ENCODE measurements at places on chromosomes 12 and 14. TPM values are rescaled to one million over a fixed set of nuclear protein-coding genes. Genes with fewer than 3 reads are reported as not detected.

Gene CCDC196
- 0.72 TPM for polyA plus RNA-seq

Gene GRIP1
- 6.7 TPM for polyA plus RNA-seq

Gene SMARCC2
- polyA plus RNA-seq = 70.7 TPM

Gene CFAP54
- polyA plus RNA-seq = 0.46 TPM

Gene KRT5
- 1.8 TPM for polyA plus RNA-seq

Gene RERG
- polyA plus RNA-seq = 6.8 TPM

Gene IGFBP6
- 19.7 TPM for polyA plus RNA-seq

Gene BCL2L14
- polyA plus RNA-seq = 40.4 TPM

Gene CISTR
- not detected for polyA plus RNA-seq

Gene KIF21A
- polyA plus RNA-seq = 35.5 TPM

Gene C12orf56
- 0.22 TPM for polyA plus RNA-seq

GRCh38 chr14:59483363-59483762 is 845 bp downstream of the L3HYPDH start:
- no peak for DNase-seq

GRCh38 chr14:99075771-99076375 is 196.1 kb downstream of the BCL11B start:
- DNase-seq = no peak

- DNase-seq = no peak
Measured at GRCh38 chr14:63200767-63201166, 3.5 kb upstream of the RHOJ start.

DNA sequence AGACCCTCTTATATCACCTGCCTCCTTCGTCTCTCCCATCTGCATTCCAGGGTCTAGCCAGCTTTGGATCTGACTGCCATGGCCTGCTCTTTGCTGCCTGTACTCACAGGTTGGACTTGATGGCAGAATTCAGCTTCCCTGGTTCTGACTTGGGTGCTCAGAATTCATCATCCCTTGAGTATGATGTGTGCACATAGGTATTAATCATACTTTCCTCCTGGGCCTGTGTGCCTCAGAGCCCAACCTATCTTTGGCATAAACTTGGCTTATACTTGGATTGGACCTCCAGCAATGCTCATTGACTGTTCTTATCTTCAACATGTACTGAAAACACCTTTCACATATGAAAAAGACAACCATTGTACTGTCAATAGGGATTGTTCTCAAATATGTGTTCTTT is 70.7 kb upstream of the LMNTD1 start:
- no peak for DNase-seq

DNA sequence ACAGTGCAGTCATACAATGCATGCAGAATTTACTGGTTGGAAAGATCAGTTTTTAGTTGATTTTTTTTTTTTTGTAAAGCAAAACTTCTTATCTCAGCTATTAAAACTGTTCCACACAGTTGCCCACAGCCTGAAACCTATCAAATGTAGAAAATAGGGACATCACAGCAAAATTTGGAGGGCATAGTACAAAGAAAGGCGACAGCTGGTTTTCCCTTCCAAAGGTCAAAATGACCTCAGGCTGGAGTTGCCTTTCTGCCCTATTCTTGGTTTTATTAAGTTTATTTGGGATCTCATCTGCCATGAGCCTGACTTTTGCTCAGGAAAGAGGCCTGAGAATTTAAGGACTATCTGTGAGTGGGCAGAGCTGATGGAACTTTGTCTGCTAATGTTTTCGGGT is 28.5 kb downstream of the NOPCHAP1 start:
- no peak for DNase-seq

GRCh38 chr12:56220611-56221231 is 1.0 kb downstream of the RNF41 start:
- DNase-seq = no peak

GRCh38 chr12:72753571-72753970 is 481.4 kb downstream of the TRHDE start:
- DNase-seq = no peak

DNA sequence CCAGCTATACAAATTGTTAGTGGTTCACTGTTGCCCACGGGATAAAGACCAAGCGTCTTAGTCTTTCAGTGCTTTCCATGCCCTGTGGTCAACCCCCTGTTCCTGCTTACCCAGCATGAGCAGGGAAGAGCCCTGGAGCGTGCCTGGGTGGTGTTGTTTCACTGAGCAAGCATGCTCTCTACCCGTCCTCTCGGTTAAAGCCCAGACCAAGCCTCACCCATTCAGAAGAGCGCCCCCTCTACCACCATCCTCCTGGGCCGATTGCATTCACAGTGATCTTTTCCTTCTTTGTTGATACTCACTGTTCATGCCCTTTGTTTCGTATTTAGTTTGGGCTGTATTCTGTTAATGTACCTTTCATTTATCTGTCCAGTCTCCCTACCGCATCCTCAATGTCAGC is 25.1 kb downstream of the DYRK4 start:
- DNase-seq = no peak

DNA sequence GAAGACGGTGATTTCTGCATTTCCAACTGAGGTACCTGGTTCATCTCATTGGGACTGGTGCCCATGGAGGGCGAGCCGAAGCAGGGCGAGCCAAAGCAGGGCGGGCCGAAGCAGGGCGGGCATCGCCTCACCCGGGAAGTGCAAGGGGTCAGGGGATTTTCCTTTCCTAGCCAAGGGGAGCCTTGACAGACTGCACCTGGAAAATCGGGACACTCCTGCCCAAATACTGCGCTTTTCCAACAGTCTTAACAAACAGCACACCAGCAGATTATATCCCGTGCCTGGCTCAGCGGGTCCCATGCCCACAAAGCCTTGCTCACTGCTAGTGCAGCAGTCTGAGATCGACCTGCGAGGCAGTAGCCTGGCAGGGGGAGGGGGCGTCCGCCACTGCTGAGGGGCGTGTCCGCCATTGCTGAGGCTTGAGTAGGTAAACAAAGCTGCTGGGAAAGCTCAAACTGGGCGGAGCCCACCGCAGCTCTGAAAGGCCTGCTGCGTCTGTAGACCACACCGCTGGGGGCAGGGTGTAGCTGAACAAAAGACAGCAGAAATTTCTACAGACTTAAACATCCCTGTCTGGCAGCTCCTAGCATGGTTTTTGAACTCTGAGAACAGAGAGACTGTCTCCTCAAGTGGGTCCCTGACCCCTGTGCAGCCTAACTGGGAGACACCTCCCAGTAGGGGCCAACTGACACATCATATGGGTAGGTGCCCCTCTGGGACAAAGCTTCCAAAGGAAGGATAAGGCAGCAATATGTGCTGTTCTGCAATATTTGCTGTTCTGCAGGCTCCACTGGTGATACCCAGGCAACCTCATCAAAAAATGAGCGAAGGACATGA is 77.2 kb downstream of the BAZ1A start:
- no peak for DNase-seq

DNA sequence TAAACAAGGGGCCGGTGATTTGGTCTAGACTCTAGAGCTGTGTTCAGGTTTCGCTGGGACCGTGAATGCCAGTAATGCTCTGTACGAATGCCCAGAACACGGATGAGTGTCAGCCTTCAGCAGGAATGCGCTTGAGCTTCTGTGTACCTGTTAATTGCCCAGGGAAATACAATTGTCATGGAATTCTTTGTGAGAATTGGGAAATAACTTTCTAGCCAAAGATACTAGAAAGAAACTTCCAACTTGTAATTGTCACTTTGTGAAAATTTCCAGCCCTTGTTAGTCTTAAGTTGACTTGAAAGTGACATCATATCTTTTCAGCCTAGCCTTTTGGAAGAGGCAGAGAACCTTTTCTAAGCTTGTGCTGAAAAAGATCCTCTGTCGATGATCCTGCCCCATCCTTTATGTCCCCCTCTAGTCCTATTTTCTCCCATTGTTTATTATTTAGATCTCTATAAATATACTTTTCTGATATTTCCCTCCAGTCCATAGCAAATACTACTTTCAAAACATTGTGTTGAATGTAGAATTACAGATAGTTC is 2.7 kb downstream of the CHST11 start:
- DNase-seq = no peak

- DNase-seq = no peak
Measured at GRCh38 chr12:131346555-131347344, 364.1 kb upstream of the SFSWAP start.

- no peak for DNase-seq
Measured at GRCh38 chr14:37665479-37665878, 70.0 kb downstream of the TTC6 start.

DNA sequence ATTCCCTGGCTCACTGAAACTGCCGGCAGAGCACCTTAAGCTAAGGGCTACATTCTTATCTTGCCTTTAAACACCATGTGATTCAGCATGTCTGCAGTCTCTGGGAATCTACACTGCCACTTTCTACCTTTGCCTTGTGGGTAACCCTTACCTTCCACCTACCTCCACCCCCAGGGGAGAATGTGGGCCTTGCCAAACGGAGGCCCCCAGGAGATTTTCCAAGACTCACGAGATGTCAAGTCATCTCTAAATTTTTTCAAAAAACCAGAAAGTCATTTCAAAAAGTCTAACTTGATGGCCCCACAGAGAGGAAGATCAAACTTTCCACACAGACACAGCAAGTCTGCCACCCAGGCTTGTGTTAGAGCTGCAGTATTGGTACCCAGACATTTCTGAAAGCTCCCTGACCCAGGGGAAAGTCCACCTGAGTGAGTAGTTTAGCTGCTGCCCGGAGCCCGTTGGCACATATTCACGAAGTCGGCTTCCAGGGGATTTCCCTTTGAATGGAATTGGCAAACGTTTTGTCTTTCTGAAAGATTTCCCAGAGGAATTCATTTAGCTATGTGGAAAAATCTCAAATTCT is 4.7 kb upstream of the PSMA6 start:
- DNase-seq = peak; percentile 10

DNA sequence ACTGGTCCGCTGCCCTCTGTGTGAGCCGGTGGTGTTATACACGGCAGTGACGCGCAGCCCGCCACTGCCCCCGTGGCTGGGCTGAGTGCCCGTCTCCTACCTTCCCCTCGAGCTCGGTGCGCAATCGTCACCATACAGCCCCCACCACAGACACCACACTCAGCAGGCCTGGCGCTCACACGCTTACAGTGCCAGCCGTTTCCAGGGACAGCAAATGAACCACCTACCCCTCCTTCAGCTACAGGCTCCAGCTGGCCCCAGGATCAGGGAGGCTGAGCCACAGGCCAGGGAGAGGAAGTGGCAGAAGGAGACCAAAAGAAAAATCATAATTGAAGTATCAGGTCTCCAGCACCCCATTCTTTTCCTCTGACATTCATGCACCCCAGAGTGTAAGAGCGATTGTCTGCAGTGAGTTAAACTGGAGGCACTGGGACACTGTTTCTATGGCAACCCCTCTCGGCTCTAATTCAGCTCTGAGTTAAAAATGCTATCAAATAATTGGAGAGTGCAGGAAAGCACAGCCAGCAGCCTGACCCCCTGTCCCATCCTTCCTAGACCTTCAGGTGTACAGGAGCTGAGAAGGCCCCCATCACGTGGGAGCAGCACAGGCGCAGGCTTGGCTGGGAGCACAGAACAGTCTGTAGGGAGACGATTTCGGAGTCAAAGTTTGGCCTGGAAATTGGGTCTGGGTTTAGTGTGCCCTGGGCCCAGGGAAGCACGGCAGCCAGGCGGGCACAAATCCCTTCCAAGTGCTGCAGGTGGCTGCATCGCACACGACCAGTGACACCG is 18.0 kb downstream of the LRTM2 start:
- no peak for DNase-seq

DNA sequence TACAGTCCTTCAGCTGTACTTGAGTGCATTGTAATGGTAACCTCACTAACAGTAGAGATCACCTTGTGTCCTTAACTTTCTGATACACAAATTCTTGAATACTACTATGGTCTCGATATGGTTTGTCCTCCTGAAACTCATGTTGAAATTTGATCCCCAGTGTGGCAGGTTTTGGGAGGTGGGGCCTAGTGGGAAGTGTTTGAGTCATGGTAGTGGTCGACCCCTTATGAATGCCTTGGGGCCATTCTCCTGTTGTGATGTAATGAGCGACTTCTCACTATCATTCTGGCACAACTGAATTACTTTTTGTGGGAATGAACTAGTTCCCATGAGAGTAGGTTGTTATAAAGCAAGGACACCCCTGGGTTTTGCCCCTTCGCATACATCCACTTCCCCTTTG is 52.3 kb downstream of the IPO8 start:
- no peak for DNase-seq

- DNase-seq = no peak
Measured at GRCh38 chr12:65229441-65229840, 49.0 kb upstream of the MSRB3 start.

DNA sequence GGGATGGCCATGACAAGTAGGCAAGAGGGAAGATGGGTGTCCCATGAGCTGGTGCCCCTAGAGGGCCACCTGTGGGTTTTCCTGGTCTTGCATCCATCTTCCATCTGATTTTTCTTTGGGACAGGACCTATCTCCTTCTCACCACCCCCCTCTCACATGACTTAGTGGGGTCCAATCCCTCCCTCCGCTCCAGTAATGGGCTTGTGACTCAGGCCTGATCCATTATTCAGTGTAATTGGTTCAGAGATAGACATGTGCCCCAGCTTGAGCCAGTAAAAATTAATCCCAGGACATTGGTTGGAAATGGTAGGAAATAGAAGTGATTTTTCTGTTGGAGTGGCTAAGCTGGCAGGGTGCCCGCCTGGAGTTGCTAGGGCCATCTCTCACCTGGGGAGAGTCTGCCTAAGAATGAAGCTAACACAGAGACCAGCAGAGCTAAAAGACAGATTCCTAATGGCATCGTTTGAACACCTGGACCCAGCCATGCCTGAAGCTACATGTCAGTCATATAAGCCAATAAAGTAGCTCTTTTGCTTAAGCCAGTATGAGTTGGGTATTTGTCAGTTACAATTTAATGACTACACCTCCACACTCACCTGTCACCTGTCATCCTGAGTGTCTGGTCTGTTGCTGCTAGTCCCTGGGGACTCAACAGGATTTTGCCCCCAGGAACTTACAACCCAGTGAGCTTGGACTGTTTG is 14.7 kb downstream of the RASAL1 start:
- no peak for DNase-seq

DNA sequence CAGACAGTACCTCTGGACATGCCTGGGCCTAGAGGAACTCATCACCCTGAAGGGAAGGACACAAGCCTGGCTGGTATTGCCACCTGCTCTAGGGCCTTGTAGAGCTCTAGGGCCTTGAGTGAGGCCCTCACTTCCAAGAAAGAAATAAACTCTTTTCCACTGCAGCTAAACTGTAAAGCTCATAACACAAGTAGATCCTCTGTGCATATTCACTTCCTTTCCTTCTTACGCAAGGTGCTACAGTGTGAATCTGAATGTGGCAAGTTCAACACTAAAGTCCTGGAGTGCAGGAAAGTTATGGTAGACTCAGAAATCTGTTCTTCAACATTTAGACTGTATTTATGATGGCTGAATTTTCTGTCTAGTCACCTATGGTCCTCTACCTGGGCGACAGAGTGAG is 14.5 kb downstream of the RNASE3 start:
- no peak for DNase-seq

DNA sequence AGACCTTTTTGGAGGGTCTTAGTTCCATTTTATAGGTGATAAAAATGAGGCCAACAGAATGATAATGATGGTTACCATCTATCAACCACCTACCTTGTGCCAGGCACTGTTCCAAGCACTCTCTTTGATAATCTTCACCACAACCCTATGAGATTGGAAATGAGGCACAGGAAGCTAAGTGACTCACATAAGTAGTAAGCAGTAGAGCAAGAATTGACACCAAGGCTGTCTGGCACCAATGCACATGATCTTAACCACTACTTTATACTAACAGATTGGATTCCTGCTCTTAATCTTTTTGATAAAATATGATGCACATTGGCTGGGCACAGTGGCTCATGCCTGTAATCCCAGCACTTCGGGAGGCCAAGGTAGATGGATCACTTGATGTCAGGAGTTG is 91.4 kb downstream of the DRAM1 start:
- DNase-seq = no peak
